T-helper 9 cell (primary cell): ENCODE measurements at places on chromosomes 4 and X.

GRCh38 chr4:144696376-144696775 lies 50.4 kb downstream of the HHIP start:
- no peak for DNase-seq

GRCh38 chr4:161813389-161813788 lies 350.4 kb downstream of the FSTL5 start:
- DNase-seq: no peak

DNA sequence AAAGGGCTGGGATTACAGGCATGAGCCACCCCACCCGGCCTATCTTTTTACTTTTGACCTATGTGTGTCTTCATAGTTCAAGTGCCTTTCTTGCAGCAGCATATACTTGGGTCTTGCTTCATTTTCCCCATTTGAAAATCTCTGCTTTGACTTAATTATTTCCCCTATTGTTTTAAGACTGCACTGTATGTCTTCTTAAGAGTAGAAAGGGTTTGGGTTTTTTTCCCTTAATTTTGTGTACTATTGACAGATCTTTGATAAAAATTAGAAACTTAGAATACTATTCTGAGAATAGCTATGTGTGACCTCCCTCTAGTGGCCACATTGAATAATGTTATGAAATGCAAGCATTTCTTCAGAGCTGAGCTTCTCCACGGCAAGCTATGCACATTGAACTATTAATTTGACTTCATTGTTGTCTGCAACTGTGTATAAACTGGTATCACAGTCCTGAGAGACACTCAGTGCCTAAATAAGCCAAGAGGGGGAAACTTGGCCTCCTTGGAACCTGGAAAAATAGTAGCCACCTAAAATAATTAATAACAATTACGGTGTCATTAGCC lies 8.7 kb upstream of the SLC25A4 start:
- no peak for DNase-seq

- peak; percentile 25 for DNase-seq
Measured at GRCh38 chrX:150587585-150588503, 19.4 kb downstream of the MTM1 start.

- no peak for DNase-seq
Measured at GRCh38 chr4:3010998-3011397, 47.6 kb downstream of the GRK4 start.

DNA sequence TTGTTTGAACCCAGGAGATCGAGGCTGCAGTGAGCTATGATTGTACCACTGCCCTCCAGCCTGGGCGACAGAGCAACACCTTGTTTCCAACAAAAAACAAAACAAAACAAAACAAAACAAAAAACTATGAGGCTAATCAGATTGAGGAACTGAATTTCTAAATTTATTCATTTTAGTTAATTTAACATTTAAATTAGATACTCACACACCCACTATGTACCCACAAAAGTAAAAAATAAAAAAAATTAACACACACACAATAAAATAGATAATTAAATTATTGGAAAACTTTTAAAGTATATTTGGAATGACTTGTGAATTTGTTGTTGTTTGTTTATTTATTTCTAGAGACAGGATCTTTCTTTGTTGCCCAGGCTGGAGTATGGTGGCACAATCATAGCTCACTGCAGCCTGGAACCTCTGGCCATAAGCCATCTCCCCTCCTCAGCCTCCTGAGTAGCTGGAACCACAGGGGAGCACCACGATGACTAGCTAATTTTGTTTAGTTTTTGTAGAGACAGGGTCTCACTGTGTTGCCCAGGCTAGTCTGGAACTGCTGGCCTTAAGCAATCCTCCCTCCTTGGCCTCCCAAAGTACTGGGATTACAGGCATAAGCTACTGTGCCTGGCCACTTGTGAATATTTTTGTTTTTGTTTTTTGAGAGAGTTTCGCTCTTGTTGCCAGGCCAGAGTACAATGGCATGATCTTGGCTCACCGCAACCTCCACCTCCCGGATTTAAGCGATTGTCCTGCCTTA lies 9.8 kb upstream of the ZNF157 start:
- no peak for DNase-seq

DNA sequence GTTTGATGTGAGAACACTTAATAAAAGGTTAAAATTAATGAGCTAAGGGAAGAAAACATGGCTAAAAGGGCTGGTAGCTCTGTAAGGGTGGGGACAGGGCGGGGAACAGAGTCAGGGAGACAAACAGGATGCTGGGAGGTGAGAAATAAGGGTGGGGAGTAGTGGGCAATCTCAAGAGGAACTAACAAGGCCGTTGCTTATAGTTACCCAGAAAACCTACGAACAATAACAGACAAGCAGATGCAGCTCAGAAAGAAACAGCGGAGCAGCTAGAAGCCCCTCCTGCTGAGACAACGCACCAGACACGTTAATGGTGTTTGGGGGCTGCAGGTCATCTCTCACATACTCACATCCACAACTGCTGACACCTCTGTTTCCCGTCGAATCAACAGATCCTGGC lies 9.7 kb upstream of the KLF3 start:
- peak; percentile 18 for DNase-seq

DNA sequence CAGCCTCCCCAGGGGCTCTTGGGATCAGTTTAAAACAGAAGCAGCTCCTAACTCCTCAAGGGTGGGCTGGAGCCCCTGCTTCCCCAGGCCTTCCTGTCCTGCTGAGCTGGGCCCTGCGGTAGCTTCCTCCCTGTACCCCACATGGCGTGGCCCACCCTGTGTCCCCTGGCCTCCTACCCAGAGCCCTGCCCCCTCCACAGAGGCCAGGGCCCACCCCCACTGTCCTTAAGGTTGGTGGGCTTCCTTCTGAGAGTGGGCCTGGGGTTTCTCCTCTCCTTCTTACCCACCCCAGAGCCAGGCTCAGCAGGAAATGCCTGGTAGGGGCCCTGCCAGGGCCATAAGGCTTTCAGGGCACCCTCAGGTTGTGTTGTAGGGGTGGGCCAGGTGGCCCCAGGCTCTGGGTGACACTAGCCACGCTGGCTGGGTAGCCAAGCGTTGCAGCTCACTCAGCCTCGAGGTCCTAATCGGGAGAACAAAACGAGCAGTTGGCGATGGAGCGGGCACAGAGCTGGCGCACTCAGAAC lies 11.6 kb downstream of the SH3BP2 start:
- DNase-seq: no peak

GRCh38 chr4:11120435-11120834 lies 308.3 kb downstream of the HS3ST1 start:
- no peak for DNase-seq

GRCh38 chr4:54067166-54067565 lies 2.8 kb upstream of the CHIC2 start:
- DNase-seq: no peak

DNA sequence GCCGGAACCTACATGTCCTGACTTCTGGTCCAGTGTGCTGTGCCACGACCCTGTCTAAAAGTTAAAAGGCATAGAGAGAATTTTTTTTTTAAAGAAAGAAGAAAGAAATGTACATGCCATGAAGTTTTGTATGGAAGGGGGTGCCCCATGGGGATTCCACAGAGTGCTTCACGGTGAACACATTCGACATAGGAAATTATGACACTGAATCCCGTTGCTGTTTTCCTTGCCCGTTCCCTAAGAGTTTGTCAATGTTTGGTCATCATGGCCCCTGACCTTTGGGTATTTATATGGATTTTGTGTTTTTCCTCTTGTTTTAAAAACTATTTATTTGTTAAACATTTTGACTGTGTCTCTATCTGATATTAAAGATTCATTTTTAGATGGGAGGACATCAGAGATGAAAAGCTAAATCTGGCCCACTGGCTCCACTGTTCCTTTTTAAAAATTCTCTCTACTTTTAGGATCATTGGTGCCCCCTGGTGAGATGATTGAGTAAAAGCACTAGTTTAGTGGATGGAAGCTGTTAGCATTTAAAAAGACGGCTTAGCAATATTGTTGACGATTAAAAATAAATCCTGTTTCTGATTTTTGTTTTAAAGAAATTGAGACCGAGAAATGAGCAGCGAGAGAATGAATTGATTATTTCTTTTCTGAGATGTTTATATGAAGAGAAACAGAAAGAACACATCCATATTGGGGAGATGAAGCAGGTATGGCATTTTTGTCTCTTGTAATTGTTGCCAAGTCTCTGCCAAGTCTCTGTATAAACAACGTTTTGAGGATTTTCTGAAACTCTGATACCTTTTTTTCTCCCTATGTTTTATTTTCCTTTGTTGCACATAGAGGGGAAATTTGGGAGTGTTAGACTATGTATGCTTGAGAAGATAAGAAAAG lies 75.0 kb downstream of the PTTG2 start:
- peak; percentile 9 for DNase-seq

GRCh38 chrX:106752101-106752678 lies 25.7 kb downstream of the RNF128 start:
- no peak for DNase-seq

- no peak for DNase-seq
Measured at GRCh38 chr4:76545226-76545884, 110.3 kb downstream of the SHROOM3 start.

- DNase-seq: no peak
Measured at GRCh38 chr4:89712827-89713226, 124.1 kb downstream of the SNCA start.

DNA sequence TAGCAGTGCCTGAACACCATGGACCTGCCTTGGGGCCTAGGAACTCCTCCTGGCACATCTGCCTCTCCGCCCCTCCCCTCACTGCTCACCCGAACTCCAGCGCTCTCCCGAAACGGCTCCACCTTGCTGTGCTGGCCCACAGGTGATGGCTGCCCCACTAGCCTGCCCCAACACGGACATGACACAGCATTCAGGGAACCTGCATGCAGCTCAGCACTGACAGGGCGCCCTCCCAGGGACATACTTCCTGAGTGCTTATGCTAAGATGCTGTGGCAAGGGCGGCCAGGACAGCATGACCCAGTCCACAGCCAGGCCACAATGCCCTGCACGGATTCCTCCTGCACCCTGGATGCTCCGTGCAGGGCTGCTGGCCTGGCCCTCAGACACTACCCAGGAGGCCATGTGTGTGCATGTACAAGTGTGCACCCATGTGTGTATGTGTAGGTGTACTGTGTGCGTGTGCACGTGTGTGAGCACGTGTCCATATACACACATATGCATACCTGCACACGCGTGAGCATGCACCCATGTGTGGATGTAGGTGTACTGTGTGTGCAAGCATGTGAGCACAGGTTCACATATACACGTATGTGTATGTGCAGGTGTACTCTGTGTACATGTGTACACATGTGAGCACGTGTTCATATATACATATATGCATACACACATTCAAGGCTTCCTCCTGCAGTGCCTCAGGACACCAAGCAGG lies 6.0 kb downstream of the TMEM271 start:
- no peak for DNase-seq

- no peak for DNase-seq
Measured at GRCh38 chr4:147984065-147984777, 252.3 kb downstream of the ARHGAP10 start.

- no peak for DNase-seq
Measured at GRCh38 chr4:163245044-163245728, 78.5 kb upstream of the NAF1 start.

DNA sequence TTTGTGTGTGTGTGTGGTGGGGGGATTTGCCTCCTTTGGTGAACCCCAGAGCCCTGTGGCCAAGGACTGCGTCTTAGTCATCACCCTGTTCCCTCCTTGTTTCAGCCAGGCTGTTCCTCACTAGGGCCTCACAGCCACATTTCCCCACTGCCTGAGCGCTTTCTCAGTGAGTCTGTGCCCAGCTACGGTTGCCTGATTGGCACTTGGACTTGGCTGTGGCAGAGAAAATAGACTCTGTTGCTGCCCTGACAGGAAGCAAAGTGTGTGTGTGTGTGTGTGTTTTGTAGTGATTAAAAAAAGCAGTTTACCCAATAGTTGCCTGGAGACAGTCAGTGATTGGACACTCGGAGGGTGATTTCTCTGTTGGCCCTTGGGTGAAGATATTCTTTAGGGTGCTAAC lies 113.0 kb downstream of the UCHL1 start:
- no peak for DNase-seq

- DNase-seq: no peak
Measured at GRCh38 chrX:100926453-100926852, 2.3 kb downstream of the XKRX start.
